ENCODE measurements at places on chromosomes 4 and X.

DNA sequence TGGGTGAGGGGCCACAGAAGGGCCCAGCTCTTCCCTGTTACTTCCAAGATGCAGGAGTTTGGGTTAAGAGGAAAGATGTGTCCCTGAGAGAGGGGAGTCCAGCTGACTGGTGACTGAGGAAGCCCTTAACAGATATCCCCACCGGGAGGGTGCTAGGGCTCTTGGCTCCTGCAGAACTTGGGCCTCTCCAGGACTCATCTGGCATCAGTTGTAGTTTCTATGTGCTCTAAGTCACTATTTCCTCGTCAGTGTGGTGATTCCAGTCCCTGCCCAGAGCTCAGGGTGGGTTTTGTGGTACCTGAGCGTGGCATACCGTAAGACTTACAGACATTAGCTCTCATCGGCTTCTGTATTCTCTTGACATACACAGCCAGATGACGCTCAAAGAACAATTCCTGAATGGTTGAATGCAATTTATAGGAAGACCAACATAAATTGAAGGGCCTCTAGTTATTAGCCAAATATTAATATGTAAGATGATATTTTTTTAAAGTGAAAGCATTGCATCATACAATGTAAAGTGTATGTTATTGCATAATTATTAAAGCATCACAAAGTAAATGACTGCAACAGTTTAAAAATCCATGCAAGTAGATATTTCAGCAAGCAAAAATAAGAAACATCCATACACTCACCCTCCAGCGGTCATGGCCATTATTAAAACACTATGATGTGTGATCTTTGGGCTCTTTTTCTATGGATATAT is 195.5 kb downstream of the PTTG2 start:
- DNase-seq = no peak

DNA sequence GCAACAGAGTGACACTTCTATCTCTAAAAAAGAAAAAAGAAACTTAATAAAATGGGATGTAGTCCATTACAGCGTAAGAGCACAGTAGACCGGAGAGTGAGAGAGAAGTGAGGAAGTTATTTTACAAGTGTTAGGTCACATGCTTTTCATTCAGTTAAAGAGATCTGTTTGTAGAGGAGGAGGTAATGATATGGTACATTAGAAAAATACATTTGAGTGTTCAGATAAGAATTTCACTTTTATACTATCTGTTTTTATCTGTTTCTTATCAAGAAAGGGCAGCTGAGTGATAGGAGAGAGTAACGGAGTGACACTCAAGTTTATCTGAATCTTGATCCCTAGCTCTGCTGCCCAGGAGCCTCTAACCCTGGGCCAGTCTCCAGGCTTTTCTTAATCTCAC is 38.9 kb downstream of the FNIP2 start:
- DNase-seq = no peak

DNA sequence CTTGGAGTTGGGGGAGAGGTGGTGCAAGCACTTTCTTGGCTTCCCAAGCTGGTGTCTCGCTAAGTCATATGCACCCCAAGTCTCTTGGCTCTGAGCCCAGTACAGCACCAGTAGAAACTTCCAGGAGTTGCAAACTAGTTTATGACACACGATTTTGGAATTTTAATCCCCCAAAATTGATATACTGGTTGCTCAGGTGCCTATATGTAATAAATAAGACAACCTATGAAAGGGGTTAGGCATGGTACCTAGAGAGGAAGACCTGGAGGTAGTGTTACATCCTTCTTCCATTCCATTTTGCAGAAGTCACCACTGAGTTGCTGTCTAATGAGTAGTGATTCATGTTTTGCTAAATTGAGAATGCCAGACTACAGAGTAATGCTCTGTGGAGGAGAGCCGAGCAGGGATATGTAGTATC is 4.3 kb upstream of the SLC4A4 start:
- DNase-seq = no peak

DNA sequence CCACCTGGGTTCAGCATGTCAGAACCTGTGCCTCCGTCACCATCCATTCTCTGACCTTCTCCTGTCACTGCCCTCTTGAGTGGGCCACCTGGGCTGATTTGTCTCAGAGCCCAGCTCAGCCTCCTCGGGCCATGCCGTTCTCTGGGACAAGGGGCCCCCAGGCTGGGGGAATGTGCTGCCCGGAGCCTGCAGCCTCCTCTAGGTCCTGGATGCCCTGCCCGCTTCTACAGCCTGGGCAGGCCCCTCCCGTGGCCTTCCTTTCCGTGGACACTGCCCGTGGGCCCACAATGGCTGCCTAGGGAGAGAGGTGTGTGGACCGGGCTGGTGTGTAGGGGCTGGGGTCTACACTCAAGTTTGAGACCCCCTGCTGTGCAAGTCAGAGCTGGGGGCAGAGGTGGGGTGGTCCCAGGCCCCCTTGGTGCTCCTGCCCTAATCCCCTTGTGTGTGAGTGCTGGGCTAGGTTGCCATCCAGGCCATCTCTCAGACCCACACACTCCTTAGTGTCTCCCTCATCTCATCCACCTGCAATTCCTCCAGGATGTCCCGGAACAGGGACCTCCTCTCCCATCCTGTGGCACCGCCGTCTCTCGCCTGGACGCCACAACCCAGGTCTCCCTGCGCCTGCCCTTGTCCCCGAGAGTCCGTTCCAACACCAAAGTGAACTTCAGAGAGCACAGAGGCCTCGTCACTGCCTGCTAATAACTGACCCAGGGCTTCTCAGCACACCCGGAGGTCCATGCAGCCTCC is 12.4 kb downstream of the PSAPL1 start:
- DNase-seq = no peak

- DNase-seq = no peak
Observed at GRCh38 chr4:21753084-21753760, 195.3 kb downstream of the KCNIP4 start.

GRCh38 chr4:1874201-1874600 is 3.0 kb downstream of the NSD2 start:
- DNase-seq = no peak

DNA sequence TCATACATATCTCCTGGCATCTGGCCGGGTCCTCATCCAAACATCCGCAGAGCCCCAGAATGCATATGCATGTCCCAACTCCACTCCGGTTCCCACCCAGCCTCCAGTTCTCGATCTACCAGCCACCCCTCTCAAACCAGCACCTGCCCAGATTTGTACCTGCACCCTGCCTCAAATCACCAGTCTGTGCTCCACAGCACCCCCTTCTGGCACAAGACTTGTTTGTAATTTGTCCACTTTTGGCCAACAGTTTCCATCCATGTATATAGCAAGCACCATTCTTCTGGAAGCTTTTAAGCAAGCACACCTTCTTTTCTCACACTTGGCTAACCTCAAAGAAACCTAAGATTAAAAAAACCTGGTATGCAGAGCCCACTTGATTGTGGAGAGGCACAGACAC is 644.1 kb downstream of the MID1IP1 start:
- DNase-seq = peak; percentile 33

GRCh38 chr4:48862661-48863060 is 31.8 kb downstream of the OCIAD1 start:
- no peak for DNase-seq

DNA sequence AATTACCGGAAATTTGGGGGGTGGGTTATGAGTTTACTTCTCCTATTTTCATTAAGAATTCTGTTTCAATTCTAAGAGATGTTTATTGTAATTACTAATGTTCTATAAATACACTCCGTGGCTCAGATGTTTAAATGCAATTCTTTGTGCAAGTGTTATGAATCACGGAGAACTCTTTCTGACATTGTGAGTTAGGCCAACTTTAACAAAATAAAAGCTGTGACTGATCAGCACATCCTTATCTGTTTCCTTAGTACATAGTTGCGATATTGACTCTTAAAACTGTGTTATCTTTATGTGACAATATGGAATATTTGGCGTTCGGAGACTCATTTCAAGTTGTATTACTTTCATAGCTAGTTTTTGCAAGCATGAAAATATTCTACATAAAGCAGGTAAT is 902 bp downstream of the KLHL4 start:
- no peak for DNase-seq

- no peak for DNase-seq
Observed at GRCh38 chrX:44156726-44157125, 183.5 kb upstream of the NDP start.

DNA sequence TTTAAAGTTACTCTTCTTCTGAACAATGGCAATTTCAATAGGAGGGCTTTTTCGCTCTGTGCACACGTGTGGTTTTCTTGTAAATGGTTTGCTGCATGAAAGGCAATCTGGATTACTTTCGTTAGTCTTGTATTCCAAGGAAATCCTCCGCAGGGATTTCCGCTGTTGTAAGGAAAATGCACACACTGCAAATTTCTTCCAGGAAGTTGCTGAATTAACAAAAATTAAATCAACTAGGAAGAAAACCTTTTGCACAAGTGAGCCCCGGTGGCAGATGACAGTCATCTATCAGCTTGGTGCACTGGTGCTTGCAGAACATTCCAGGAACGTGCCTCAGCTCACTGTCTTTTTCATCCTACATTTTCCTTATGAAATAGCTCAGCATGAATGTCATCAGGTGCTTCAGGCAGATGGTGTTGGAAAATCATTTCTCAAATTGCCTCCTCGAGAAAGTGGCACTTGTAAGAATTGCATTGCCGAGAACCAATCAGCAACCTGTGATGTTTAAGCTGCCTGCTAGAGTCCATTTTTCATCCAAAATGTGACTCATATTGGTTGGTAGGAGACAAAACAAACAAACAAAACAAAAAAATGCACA is 272.4 kb upstream of the VCX start:
- DNase-seq = no peak

GRCh38 chrX:18542131-18542530 is 116.7 kb downstream of the CDKL5 start:
- no peak for DNase-seq

DNA sequence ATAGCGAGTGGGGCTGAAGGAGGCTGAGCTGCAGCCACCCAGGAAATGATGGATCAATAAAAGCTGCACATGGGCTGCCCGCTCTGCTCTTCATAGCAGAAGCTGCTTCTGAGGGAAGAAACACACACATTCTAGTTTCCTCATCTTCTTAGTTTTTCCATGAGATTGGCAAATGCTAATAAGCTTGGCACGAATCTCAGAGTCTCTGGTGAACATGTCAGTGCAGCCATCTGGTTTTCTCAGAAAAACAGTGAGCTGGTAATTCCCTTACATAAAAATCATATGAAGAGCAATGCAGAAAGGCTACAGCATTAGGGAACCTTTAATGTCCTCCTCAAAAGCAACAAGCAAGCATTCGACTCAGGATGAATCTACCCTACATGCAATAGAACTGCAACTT is 69.9 kb downstream of the GATB start:
- DNase-seq = peak; percentile 51

GRCh38 chr4:4443821-4444220 is 56.9 kb downstream of the NSG1 start:
- DNase-seq = no peak

DNA sequence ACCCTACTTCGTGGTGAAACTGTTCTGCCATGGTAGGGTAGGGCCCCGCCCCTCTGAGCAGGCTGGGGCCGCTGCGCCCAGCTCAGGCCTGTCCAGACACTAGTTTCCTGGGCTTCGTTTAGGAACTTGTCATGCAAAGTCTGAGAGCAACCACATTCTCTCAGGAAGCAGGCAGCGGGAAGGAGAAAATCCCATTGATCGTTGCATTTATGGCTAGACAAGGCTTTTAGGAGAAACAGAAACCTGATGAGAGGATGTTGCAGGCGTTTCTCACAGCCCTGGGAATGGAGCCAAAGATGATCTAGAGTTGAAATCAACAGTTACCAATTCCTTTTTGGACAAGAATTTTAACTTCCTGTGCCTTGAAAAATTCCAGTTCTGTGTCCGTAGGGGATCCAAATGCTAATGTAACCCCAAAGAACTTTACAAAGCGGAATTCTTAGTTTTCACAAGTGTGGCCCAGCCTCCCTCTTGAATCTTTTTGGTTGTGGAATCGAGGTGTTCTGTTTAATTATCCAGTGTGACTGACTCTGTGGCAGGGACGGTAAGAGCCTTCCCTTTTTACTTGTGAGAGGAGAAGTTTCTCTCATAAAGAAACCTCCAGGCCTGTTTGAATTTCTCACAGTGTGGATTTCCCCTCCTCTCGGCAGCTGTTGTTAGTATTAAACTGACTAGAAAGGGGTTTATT is 4.5 kb upstream of the CXCL9 start:
- DNase-seq = no peak

DNA sequence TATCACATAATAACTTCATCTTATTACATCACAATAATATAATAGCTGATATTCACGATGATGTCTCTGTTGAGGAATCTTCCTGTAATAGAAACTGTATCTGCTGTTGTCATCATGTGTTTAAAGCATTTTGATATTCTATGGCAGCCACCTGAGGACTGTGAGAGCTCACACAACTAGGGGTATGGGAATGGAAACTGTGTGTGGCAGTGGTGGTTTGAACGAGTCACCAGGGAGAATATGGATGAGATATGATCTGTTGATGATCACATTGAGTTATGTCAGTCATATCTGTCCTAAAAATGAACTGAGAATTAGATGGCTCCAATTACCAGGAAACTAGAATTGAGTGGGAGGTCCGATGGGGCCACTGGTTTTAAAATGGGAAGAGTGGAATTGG is 169.6 kb downstream of the MID1IP1 start:
- no peak for DNase-seq

GRCh38 chr4:143587703-143588102 is 74.2 kb downstream of the SMARCA5 start:
- DNase-seq = no peak

GRCh38 chr4:163772238-163772637 is 277.7 kb downstream of the TMA16 start:
- no peak for DNase-seq

DNA sequence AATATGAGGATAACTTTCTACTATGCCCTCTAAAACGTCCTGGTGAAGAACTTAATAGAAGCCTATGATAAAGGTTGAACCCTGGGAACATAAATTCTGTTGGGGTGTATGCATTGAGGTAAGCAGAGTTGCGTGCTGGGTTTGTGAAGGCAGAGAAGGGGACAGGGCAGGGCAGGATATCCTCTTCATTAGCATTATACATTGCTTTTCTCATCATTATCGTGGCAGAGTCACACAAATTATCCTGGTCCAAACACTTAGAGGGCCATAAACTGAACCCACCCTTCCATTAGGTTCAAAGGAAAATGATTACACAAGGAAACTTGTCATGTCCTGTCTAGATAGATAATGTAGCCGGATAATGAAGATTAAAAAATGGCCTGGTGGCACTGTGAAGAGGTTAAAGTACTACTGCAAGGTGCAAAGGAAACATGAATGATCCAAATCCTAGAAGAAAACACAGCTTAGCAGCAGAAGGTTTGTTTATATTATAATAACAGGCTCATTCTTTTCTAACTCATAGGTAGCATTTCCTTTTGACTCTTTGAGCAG is 189.1 kb downstream of the SPCS3 start:
- DNase-seq = no peak

DNA sequence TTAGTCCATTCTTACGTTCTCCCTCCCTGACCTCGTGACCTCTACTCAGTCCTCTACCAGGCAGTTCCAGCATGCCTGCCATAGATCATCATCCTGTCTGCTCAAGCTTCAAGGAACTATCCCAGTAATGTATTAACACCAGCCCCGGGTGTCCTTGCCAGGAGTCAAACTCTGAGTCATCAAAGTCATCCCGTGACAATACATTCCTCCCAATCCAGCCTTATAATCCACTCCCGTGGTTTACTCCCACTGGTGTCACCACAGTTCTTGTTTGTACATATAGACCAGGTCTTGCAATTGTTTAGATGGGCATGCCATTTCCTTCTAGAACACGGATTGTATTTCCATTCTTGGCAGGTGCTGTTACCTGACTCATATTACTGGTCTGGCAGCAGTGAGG is 68.7 kb upstream of the TAB3 start:
- DNase-seq = no peak

- no peak for DNase-seq
Observed at GRCh38 chrX:96729053-96729452, 44.4 kb downstream of the DIAPH2 start.

All from NCI-H1694 (cell line).